ENCODE measurements at places on chromosomes 13 and 19.

DNA sequence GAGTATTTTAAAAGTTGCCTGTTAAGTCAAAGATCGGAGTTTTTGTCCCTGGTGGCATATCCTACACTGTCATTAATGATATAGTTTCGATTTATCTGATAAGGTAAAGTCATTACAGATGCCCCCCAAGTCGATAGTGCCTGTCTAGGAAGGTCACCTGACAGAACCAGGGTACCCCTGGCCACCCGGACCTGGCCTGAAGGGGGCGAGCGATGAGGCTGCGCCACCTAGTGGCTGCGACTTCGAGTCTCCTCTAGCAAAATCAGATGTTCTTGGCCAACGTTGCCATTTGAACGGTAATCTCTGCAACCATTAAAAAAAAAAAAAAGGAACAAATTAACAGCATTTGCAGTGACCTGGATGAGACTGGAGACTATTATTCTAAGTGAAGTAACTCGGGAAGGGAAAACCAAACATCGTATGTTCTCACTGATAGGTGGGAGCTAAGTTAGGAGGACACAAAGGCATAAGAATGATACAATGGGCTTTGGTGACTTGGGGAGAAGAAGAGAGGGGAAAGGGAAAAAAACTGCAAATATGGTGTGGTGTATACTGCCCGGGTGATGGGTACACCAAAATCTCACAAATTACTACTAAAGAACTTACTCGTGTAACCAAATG lies 565.1 kb downstream of the LIG4 start:
- no peak for DNase-seq

- DNase-seq = no peak
These were observed 47.8 kb downstream of the COL4A2 start for GRCh38 chr13:110354715-110355473.

GRCh38 chr13:114024603-114025404 lies 50.9 kb upstream of the C13orf46 start:
- no peak for DNase-seq

- DNase-seq = no peak
These were observed 249.0 kb downstream of the DLEU7 start for GRCh38 chr13:50594276-50595051.

- no peak for DNase-seq
These were observed 190.0 kb downstream of the MZT1 start for GRCh38 chr13:72537395-72537780.

DNA sequence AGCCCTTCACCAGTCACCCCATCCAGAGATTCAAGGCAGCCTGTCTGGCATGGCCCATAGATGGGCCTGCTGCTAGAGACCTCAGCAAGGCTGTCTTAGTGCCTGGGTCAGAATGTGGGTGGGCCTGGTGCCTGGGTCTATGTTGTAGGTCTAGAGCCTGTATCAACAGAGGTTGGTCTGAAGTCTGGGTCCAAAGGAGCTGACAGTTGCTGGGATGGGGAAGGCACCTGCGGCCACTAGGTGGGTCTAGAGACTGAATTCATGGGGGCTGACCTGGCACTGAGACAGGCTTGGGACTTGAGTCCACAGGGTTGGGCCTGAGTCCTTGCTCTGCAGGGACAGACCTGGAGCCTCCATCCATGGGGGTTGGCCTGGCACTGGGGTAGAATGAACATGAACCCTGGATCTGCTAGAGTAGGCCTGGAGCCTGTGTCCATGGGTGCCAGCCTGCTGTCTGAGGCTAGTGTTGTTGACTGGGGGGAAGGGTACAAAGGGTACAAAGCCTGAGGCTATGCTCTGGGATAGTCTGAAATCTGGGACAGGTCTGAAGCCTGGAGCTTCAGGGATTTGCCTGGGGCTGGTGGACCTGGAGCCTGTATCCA lies 516.8 kb downstream of the OLFM4 start:
- no peak for DNase-seq

Measured in NCI-H1092 (cell line).